ENCODE measurements at places on chromosomes 7 and 10.
A peak's percentile ranks its signal among the peaks of the same experiment; 100 is the strongest.

GRCh38 chr10:90313576-90314325 is 544.1 kb downstream of the HTR7 start:
- no peak for DNase-seq

- no peak for DNase-seq
Measured at GRCh38 chr10:71638822-71639719, 80.5 kb downstream of the C10orf105 start.

- DNase-seq, result peak; percentile 54
Measured at GRCh38 chr10:79488336-79488735, 24.0 kb upstream of the EIF5AL1 start.

- DNase-seq, result no peak
Measured at GRCh38 chr10:62637249-62638061, 167.1 kb upstream of the ADO start.

- DNase-seq, result no peak
Measured at GRCh38 chr7:131145026-131145425, 182.7 kb upstream of the MKLN1 start.
